Activated B cell treated with CpG ODN at 0.5 μM for 24 hours (primary cell): ENCODE measurements at places on chromosomes 11 and 22. TPM values are rescaled to one million over a fixed set of nuclear protein-coding genes. Genes with fewer than 3 reads are reported as not detected.

The ELFN2 gene
- not detected in 2 replicates for total RNA-seq

DNA sequence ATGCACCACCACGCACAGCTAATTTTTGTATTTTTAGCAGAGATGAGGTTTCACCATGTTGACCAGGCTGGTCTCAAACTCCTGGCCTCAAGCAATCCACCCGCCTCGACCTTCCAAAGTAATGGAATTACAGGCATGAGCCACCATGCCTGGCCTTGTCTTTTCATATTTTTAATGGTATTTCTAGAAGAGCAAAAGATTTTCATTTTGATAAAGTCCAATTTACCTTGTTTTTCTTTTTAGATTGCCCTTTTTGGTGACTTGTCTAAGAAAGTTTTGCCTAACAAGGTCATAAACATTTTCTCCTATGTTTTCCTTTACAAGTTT, 45.5 kb upstream of the MICAL2 start:
- no peak overlapping the region for H3K4me3 ChIP-seq
- no peaks in the 10 kb centered on the region for H3K36me3 ChIP-seq
- H3K4me1 ChIP-seq = no peaks in the 10 kb centered on the region
- no peak for DNase-seq
- H3K27me3 ChIP-seq = peaks cover 29% of the 10 kb centered on the region

DNA sequence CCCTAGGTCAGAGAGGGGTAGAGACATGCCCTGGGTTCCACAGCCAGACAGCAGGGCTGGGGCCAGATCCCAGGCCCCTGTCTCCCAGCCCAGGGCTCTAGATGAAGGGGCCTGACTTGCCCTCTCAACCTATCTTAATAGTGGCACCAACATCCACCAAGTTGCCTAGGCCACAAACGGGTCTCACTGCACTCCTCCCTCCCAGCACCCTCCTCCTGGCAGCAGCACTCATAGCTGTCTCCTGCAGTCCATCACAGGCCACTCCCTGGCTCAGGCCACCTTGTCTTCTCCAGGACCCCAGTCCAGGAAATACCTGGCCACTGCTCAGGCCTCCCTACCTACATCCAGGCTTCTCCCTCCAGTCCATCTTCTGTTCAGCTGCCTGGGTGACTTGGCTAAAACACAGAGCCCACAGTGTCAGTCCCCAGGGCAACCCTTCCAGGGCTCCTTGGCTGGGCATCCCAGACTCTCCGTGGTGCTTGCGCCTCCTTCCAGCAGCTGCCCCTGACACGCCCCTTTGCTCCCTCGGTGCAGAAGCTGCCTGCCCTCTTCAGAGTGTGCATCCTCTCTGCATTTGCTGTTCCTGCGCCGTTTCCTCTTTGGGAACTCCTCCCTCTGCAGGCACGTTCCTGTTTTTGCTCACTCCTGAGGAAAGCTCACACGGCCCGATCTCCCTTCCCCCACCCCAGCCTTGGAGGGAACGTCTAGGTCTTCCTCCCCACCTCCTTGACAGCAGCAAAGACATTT, 40.5 kb downstream of the LRRC32 start:
- H3K4me1 ChIP-seq = peaks cover 77% of the 10 kb centered on the region
- peak; percentile 54 for DNase-seq
- H3K27me3 ChIP-seq = peaks cover 6% of the 10 kb centered on the region
- H3K36me3 ChIP-seq = no peaks in the 10 kb centered on the region

- H3K4me3 ChIP-seq = peak overlapping the region; percentile 38
- no peaks in the 10 kb centered on the region for H3K36me3 ChIP-seq
- H3K4me1 ChIP-seq = peaks cover 52% of the 10 kb centered on the region
- no peaks in the 10 kb centered on the region for H3K27me3 ChIP-seq
- H3K27ac ChIP-seq = no peak overlapping the region
- peak; percentile 21 for DNase-seq
Observed at GRCh38 chr22:45262195-45262930, 21.7 kb upstream of the KIAA0930 start.

- DNase-seq = no peak
- H3K27ac ChIP-seq = no peak overlapping the region
Observed at GRCh38 chr11:100630898-100631297, 56.2 kb upstream of the ARHGAP42 start.

- no peak for DNase-seq
- no peaks in the 10 kb centered on the region for H3K4me1 ChIP-seq
- peaks cover 2% of the 10 kb centered on the region for H3K27me3 ChIP-seq
- H3K4me3 ChIP-seq = no peak overlapping the region
Observed at GRCh38 chr11:115391598-115391997, 112.6 kb downstream of the CADM1 start.

DNA sequence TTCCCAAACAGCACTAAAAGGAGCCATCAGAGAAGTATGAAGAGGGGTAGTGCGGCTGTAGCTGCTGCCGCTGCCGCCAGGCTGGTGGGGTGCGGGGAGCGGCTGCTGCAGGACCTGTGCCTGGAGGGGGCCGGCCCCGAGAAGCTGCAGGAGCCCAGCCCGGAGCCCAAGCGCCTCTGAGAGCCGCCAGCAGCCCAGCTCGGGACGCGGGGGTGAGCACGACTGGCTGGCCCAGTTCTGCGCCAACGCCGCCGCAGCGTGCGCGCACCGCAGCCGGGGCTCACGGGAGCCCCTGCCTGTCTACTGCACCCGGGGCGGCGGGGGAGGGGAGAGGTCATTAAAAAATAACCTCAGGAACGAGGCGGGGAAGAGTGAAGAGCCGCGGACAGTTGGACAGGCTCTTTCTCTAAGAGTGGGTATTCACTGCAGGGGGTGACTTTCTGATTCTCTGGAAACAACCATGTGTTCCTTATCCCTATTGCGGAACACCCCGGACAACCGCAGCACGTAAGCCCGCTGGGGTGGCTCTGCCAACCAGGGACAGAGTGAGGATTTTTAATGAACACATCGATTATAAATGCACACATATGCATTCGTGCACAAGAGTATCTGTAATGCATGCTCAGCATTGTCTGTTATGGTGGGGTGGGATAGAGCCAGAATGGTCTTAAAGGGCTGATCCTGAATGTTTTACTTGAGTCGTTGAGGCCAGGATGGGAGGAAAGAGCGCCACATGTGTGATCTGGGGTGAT, 453 bp downstream of the GAS2 start:
- peaks cover 36% of the 10 kb centered on the region for H3K27me3 ChIP-seq
- no peak overlapping the region for H3K4me3 ChIP-seq
- H3K4me1 ChIP-seq = peaks cover 9% of the 10 kb centered on the region
- H3K36me3 ChIP-seq = no peaks in the 10 kb centered on the region

The OR4A16 gene
- total RNA-seq = not detected in 2 replicates

DNA sequence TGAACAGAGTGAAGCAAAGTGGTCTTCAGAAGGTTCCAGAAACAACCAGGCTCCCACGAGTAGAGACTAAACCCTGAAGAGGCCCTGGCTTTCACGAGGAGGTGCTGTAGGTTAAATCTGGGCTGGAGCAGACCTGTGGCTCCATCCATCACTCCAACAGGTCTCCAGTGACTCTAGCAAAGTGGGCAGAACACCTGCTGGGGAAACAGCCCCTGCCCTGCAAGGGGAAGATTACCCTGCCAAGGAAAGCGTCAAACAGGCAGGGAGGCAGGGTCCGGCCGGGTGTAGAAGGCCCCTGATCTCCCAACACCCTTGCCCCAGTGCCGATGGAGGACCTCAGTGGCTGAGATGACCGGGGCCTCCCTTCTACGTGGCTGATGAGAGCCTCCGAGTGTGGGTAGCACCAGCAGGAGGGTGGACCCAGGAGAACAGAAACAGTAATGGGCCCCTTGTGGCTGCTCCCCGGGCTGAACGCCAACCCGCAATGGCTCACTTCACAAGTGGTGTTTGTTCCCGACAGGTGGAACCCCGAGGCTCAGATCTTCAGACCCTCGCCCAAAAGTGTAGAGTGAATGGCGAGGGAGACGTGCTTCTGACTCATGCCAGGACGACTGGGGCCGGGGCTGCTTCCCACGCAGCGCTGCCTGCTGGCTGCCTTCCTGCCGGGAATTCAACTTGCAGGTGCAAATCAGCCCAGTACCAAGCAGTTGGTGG, 112.0 kb downstream of the SHANK2 start:
- no peak for DNase-seq
- no peaks in the 10 kb centered on the region for H3K27me3 ChIP-seq
- no peaks in the 10 kb centered on the region for H3K36me3 ChIP-seq
- H3K4me1 ChIP-seq = no peaks in the 10 kb centered on the region

GRCh38 chr11:72668629-72669347, 5.4 kb downstream of the PDE2A start:
- peaks cover 57% of the 10 kb centered on the region for H3K27me3 ChIP-seq
- H3K4me1 ChIP-seq = peaks cover 17% of the 10 kb centered on the region
- no peak overlapping the region for H3K27ac ChIP-seq
- DNase-seq = no peak
- H3K4me3 ChIP-seq = no peak overlapping the region

DNA sequence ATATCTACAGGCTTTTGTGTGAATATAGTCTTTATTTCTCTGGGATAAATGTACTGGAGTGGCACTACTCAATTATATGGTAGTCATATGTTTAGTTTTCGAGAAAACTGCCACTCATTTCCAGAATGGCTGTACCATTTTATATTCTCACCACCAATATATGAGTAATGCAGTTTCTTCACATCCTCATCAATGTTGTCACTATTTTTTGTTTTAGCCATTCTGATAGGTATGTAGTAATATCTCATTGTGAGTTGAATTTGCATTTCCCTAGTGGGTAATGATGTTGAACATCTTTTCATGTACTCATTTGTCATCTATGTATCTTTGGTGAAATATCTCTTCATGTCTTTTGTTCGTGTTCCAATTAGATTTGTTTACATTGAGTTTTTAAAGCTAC, 18.0 kb downstream of the ACRV1 start:
- H3K4me3 ChIP-seq = no peak overlapping the region
- no peaks in the 10 kb centered on the region for H3K36me3 ChIP-seq
- H3K27ac ChIP-seq = no peak overlapping the region
- no peak for DNase-seq
- H3K4me1 ChIP-seq = no peaks in the 10 kb centered on the region
